CD4-positive, CD25-positive, alpha-beta regulatory T cell (primary cell): ENCODE measurements at places on chromosomes 11 and 22. TPM values are rescaled to one million over a fixed set of nuclear protein-coding genes. Genes with fewer than 3 reads are reported as not detected.
A peak's percentile ranks its signal among the peaks of the same experiment; 100 is the strongest.

- no peak for DNase-seq
Measured at GRCh38 chr11:18729426-18729825, 3.4 kb upstream of the IGSF22 start.

DNA sequence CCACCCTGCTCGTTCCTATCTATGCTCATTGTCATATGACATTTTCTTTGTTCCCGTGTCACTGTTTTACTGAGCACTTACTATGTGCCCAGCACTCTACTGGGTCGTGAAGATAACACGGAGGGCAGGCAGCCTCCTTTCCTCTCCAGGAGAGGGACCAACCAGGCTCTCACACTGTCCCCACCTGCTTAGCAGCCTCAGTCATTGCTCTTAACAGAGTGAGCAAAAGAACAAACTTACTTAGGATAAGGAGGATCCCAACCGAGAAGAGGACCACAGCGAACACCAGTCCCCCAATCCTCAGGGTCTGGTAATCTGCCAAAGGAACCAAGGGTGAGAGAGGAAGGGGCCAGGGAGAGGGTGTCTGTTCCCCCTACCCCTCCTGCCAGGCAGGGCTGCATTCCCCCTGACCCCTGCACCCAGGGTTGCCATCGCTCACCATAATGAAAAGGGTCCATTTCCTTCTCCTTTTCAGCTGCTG lies 17.0 kb upstream of the FXYD2 start:
- no peak for DNase-seq

GRCh38 chr11:100855466-100856067 lies 168.5 kb downstream of the ARHGAP42 start:
- no peak for DNase-seq

DNA sequence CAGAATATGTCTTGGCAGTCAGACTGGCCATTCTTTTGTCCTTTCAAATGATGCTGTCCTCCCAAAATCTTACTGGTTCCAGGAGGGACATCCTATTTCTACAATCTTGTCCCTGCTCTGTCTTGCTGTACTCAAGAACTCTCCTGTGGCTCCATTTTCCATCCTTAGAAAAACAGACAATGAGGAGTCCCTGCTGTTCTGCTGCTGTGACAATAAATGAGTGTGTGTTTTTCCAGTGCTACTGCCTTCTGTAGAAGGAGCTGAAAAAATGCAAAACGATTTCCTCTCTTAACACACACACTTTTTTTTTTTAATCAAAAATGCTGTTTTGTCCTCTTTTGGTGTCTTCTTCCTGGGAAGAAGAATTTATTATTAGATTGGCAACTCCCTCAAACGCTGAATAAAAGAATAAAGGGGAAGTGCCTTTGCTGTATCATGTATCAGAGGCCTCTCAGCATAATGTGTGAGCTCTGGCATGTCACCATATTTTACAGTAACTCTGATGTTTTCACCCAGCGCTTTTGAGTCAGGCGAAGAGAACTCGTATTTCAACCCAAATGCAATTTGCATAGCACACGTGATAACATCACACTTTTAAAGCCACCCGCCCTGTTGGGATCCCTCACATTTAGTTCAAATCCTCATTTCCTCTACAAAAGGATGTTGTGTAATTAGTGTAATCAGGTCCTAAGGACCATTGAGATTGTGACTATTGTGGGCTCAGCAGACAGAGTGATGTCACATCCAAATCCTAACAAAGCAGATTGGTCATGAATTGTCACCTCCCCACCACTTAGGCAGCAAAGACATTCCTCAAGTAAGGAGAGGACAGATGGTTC lies 496.0 kb upstream of the LARGE1 start:
- DNase-seq, result no peak

- no peak for DNase-seq
Measured at GRCh38 chr11:778976-779954, 2.0 kb upstream of the GATD1 start.

DNA sequence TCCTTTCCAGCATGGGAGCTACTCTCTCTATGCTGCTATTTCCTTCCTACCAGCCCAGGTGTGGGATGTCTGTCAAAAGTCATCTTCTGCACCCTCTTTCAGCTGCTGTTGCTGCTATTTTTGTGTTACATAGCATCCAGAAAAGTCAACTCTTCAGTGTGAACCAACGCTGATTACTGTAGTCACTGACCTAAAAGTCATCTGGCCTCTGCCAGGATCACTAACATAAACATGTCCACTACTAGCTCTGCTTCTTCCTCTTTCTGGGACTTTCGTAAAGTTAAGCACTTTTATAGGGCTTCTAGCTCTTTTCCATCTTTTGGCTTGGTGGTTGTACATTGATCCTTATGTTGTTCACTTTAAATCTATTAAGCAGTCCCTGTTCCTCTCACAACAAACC lies 90.2 kb upstream of the CARD18 start:
- no peak for DNase-seq

DNA sequence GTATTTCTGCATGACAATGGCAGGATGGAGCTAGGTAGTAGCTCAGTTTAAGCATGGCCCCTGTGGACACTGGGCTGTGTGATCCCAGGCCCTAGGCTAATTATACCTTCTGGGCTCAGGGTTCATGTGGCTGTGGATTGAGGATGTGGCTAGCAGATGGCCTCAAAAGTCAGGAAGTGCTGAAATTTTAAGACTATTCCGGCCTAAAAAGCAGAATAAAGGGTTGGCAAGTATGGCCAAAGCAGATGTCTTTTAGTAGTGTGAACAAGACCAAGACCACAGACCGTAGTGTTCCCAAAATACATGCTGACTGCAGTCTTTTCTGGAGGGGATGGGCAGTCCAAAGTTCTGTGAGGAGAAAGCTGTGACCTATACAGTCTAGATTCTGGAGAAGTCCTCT lies 115.7 kb upstream of the RAG2 start:
- DNase-seq, result no peak

DNA sequence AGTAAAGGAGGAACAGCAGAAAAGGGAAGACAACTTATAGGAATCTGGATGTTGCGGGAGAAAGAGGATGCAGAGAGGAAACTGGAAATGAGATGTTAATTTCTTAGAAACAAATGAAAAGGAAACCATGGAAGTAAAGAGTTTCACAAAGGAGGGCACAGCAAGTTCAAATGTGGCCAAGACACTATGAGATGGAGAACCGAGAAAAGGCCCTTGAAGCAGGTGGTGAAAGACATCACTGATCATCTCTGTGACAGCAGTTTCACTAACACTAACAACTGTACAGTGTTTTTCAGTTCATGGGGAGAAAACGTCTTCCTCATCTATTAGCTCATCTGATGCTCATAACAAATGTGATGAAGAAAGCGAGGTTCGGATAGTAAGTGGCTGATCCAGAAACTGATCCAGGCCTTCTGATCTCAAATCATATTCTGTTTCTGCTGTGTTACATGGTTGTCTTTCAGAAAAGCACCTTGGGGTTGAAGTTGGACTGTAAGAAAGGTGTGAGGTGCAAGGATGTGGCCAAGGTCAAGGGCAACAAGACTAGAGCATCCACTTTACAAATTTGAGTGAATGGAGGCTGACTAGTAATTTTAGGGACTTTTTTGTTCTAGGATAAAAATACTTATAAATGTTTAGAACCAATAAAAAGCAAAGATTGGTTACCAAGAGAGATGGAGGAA lies 492.1 kb upstream of the CADM1 start:
- no peak for DNase-seq

- DNase-seq, result no peak
Measured at GRCh38 chr22:43537019-43537585, 125.3 kb downstream of the MPPED1 start.

DNA sequence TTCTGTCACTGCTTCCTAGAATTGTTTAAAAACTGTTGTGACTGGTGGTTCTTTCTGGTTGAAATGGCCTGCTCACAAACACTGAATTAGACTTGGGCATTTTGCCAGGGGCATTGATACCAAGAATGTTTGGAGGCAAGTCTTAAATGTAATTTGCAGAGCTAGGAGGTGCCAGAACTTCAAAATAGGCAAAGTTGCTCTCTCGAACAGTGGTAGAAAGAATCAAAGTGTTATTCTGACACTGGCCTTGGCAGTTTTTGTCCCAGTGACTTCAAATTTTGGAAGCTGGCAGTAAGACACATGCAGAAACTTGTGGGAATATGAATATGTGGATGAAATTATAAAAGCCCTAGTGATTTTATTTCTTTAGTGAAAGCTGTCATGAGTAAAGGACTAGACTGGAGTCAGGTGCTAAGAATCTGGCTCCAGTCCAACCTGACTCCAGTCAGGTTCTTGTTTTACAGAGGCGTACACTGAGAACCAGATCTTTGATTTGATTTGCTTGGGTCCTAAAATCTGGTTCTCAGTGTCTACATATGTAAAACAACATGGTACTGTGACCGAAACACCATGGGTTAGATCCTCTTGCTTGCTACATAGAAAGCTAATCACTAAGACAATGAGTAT lies 20.9 kb downstream of the SVIP start:
- no peak for DNase-seq

DNA sequence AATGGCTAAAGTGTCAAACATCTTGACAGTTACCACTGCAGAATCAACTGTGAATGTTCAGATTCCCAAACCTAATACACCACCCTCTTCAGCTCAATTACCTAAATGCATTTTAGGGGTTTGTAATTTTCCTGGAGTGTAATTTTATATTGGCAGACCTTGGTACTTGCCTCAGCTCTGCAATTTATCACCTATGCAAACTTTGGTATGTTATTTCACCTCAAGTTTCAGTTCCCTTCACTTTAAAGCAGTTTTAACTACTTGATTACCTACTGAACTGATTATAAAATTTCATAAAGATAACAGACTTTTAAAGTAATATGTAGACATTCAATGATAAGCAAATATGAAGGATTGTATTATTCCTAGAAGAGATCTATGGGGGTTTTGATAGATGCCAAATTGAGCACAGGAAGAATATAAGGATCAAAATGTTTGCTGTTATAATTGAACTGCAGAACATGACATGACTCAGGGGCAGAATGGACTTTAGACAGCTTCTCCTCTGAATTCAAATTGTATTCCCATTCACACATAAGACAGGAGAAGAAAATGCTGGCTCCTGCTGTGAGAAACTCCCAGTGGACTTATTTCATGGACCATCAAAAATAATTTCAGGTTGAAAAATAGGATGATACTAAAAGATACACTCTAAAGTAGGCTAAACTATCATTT lies 491.5 kb upstream of the LUZP2 start:
- no peak for DNase-seq

- no peak for DNase-seq
Measured at GRCh38 chr11:106379712-106380111, 302.2 kb downstream of the AASDHPPT start.

DNA sequence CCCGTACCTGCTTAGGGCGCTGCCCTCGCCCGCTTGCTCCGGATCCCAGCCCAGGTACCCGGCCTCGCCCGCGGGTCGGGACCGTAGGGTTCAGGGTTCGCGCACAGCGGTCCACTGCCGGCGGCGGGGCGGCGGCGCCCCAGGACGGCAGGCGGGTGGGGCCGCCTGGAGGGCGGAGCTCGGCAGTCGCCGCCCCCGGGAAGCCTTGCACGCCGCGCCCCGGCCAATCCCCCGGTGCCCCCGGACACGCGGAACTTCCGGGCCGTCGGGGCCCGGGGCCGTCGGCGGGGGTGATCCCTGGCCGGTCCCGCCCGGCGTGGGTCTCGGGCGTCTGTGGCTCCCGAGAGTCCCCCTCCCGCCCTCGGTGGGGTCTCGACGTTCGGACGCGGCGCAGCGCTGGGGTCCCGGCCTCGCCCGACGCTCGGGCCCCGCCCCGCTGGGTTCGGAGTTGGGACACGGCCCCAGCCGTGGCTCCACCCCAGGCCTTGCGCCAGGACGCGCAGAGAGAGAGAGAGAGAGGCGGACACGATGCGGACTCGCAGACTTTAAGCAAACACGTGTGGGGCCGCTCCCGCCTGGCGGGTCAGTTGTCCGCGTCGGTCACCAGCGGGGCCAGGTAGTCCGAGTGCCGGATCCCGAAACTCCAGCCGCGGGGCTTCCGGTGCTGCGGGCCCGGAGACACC lies at the start of gene TYMP:
Gene TYMP (minus strand): TSS at position 116 of the 683 bp plus-strand sequence. CDS start 303 bp downstream, outside the sequence.
- peak; percentile 59 for DNase-seq

DNA sequence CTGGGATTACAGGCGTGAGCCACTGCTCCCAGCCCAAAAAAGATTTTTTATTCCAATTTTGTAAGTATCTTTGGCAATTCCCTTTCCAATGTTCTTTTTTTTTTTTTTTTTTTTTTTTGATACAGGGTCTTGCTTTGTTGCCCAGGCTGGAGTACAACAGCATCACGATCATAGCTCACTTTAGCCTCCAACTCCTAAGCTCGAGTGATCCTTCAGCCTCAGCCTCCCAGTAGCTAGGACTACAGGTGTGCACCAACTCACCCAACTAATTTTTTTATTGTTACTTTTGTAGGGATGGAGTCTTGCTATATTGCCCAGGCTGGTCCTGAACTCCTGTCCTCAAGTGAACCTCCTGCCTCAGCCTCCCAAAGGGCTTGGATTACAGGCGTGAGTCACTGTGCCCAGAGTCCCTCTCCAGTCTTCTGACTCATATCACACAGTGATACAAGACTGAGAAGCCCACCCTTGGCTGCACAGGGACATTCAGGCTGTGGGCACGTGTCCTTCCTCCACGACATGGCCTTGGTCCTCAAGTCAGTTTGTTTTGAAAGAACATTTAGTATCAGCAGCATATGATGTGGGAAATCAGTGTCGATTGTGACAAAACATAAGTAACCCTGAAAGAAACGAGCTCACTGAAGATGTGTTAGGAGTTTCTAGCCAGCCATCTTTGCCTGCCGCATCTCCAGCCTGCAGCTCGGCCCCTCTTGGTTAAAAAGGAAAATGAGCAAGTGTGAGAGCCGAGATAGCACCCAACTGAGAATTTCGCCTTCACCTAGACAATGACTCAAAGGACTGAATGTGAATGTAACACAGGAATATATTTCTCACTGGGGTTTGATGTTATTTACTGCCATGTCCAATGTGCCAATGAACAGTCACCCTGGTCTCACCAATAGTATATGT lies 175.5 kb downstream of the MN1 start:
- DNase-seq, result no peak

GRCh38 chr11:114178656-114179055 lies 117.5 kb upstream of the NNMT start:
- no peak for DNase-seq

- DNase-seq, result no peak
Measured at GRCh38 chr11:133339495-133340140, 192.7 kb downstream of the OPCML start.

GRCh38 chr11:87359401-87359800 lies 321.7 kb downstream of the TMEM135 start:
- DNase-seq, result no peak

Gene HBG1
- not detected for total RNA-seq

Gene TRIM49
- total RNA-seq, result not detected

Gene ADAMTS15
- total RNA-seq, result not detected

Gene GGA1
- 69.7 TPM for total RNA-seq

Gene SH3BP1
- 126 TPM for total RNA-seq

Gene TYMP
- total RNA-seq, result 46.9 TPM

Gene SCT
- not detected for total RNA-seq

Gene SCARF2
- 6.9 TPM for total RNA-seq

Gene PIWIL4
- total RNA-seq, result 1.3 TPM

Gene NOX4
- not detected for total RNA-seq

Gene TMEM25
- 10.7 TPM for total RNA-seq

Gene PTGDR2
- 2.3 TPM for total RNA-seq
